ENCODE measurements at places on chromosomes 7 and 10.

GRCh38 chr7:44587843-44588711 lies 6.0 kb upstream of the TMED4 start:
- DNase-seq: no peak

DNA sequence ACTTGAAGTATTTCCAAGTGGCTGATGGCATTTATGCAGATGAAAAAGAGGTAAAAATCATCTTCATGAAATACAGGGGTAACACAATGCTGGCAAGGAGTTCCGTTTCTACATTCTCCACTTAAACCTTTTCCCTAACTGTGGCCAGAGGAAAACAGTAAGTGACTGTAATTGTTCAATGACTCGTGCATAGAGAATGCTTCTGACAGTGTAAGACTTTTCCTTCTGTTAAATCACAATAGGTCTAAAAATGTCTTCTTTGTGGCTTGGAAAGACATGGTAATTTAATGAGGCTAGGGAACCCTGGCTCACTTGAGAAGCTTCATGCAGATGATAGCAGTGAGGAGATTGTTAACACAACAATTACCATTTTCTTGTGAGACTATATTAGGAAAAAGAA lies 50.3 kb upstream of the RSU1 start:
- DNase-seq: no peak

DNA sequence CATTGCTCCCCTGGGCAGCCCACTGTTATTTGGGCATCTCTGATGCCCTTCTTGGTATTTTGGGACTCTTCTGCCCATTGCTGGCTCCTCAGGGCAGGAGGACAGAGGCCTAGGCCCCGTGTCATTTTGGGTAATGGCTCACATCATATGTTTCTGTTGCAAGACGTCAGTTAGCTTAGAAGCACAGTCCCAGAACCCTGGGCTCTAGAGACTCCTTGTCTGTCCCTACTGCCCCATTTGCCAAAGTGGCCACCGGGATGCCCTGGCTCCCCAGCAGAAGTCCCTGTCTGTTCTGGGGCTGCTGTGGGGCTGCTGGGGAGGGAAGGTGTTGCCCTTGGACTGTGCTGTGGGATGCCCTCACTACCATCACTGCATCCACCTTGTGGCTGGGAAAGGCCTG lies 48.8 kb downstream of the ADCYAP1R1 start:
- no peak for DNase-seq

DNA sequence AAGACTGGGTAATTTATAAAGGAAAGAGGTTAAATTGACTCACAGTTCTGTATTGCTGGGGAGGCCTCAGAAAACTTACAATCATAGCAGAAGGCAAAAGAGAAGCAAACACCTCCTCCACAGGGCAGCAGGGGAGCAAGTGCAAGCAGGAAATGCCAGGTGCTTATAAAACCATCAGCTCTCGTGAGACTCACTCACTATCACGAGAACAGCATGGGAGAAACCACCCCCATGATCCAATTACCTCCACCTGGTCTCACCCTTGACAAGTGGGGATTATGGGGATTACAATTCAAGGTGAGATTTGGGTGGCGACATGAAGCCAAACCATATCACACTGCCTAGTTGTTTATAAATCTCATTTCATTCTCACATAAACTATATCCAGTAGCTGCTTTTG lies 28.0 kb upstream of the CPN1 start:
- DNase-seq: no peak

- DNase-seq: no peak
Measured at GRCh38 chr10:51171946-51172345, 97.7 kb downstream of the PRKG1 start.

DNA sequence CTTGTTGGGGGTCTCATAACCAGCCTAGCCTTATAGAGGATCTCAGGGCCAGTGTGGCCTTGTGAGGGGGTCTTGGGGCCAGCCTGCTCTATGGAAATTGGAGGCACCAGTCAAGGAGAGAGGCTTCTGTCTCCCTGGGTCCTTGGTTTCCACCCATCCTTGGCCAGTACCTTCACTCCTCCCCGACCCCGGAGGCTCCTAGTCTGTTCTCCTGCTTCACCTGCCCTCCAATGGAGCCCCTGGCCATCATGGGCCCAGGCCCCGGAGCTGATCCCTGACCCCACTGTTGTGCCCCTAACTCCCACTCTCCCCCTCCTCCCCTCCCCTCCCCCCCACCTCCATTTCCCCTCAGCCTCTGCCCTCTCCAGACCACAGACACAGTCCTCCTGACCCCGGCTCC lies 29.7 kb downstream of the RASGEF1A start:
- no peak for DNase-seq

DNA sequence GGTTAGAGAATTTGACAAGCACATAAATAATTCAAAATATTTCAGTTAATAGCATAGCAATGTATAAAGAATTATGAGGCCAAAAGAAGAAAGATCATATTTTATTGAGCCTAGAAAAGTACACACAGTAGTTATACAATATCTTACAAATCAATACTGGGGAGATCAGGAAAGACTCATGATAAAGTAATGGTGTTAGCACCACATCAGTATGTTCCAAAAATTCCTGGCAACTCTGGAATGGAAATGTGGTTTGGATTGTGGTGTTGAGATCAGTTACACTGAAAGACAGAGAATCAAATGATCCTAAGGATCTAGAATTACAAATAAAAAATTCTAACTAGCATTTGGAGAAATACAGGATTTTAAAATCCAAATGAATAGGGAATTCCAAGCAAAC lies 420.5 kb upstream of the CNTNAP2 start:
- DNase-seq: no peak

DNA sequence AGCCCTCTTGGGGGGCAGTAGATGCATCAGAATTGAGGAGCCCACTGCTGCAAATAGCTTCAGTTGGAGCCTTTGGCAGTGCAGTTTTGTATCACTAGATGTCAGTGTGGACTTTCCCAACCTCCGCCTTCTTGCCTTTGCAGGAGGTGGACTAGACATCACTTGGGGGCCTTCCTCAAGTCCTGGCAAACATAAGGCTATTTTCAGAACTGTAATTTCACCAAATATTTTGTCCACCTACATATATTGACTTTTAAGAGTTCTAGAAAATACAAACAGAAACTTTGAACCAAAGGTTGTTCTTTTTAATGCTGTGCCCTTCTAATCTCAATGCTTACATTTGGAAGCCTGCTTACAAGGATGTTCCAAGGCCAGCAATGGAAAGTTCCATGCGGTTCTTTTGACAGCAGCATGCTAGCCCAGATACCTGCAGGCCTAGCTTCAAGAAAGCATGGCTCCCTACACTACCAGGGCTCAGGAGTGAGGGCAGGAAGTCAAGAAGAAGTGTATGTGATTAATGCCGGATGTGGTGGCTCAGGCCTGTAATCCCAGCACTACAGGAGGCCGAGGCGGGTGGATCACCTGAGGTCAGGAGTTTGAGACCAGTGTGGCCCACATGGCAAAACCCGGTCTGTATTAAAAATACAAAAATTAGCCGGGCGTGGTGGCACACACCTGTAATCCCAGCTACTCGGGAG lies 8.0 kb upstream of the ZNRF2 start:
- DNase-seq: no peak

DNA sequence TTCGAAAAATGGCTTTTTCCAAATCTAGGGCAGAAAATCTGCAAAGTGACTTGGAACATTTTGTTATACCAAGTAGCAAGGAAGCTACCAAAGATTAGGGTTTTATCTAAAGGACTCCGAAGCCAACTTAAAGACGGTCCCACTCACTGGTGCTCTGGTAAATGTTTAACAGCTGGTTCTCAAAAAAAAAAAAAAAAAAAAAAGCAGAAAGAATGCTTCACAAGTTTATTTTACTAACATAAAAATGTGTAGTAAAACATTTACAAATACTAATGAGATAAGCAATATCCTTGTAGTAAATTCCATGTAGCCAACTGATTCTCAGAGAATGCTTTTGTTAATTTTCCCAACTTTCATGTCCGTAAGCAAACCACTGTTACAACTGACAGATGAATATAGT lies 38.4 kb downstream of the TAF3 start:
- DNase-seq: no peak

DNA sequence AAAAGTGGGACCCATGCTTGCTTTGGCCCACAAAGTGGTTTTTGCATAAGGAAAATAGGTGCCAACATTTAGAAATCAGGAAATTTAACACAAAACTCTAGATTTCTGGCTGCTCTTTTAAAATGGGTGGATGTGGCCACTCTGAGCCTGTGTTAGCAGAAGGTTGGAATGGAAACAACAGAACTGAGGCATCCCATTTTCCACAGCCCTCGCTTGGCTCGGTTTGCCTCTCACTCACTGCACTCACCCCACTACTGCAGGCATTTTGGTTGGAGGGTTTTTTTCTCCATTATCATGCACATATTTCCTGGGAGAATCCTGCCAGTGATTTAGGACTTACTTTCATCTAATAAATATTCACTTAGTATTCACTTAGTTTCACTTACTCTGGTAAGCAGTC lies 178.9 kb downstream of the BICC1 start:
- no peak for DNase-seq

GRCh38 chr7:2354939-2355704 lies 495 bp downstream of the EIF3B start:
- no peak for DNase-seq

DNA sequence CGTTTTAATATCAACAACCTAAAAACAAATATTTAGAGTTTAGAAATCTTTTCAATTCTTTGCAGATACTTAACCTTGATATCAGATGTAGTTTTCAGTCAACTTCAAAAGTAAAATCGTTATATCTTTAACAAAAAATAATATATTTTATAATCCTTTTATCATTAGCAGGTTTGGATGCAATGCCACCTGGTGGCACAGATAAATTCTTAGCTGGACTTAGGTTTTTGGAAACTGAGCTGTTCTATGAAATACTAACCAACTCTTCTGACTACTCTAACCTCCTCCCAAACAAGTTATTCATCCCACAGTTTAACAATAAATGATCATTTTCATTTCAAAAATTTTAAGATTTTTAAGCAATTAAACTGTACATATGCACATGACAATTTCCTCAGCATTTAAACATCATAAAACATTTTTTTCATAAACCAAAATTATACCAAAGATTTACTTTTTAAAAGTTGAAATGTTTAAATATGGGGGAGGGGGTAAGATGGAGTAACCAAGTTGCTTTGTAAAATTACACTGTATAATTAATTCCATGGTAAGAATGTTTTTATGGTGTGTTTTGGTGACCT lies 56.9 kb downstream of the HIBADH start:
- no peak for DNase-seq

DNA sequence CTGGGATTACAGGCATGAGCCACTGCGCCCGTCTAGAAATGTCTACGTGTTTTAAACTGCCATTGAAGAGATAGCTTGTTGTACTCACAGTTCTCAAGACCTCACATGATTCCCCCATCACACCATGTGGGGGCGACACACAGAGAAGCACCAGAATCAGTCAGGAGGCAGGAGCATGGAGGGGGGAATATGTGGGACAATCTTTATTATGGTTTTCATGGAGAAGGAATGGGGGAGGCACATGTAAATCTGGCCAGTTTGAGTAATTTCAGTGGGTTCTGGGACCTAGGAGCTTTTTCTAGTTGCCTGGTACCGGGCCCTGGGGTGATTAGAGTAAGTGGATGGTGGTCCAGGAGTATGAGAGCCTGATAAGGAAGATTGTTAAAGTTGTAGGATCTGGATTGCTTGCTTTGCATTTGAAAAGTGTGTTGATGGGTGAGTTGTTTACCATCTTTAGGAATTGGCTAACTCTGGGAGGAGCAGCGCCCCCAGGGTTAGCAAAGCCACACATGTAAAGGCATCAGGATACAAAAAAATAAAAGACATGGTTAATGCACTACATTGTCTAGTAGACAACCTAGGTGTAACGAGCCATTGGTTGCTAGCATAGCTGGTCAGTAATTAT lies 85.4 kb upstream of the SLC13A1 start:
- DNase-seq: no peak

DNA sequence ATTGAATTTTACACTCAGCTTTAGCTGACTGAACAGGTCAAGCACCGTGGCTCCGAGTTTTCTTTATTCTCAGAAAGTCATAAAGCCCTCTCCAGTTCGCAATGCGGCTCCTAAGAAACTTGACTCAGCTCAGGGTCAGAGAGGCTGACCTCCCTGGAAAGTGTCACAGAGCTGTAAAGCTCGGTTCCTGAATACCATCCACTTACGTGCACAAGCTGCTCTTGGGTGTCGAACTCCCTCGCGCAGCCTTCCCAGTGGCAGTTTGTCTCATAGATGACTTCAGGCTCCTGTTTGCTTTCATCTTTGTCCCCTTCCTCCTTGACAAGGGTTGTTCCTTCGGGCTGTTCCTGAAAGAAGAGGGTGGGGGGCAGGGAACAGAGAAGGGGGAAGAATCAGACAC lies 213.7 kb downstream of the GLI3 start:
- DNase-seq: no peak

DNA sequence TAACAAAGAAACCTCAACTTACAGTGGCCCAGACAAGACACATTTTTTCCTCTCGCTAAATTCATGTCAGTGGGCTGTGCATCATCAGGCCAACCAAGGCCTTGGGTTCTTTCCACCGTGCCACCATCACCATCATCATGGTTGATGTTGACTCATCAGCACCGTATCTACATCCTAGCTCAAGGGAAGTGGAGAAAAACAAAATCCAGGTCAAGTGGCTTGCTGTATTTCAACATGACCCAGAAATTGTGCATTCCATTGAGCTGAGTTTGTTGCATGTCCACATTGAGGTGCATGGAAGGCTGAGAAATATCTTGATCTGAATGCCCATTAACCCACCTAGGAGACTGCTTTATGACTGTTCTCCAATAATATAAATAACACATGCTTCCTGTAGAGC lies 312.4 kb upstream of the CDC14C start:
- no peak for DNase-seq

DNA sequence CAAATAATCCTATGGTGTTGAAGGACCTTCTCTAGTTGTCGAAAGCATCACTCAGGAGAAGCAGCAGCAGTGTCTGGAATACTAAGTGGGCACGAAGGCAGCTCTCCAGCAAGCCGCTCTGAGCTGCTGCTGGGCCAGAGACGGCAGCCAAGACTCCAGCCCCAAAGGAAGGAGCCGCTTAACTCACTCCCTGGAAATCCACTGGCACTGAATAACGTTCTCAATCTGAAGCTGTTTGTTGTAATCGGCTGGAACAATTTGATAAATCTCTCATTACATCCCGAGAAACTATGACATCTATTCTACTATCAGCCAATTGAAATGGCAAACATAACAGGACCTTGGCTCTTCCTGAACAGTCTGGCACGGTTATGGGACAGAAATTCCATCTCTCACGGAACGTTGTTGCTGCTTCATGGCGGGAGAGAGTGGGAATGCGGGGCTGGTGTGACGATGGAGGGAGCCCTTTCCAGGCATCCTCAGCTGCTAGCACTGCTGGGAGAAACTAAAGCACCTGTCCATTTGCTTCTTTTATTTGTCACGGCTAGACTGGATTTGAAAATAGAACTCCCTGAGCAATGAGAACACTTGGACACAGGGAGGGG lies 331.5 kb upstream of the RNF32 start:
- no peak for DNase-seq

All from stimulated activated CD8-positive, alpha-beta memory T cell treated with anti-CD3 and anti-CD28 coated beads, Interleukin-7, amount 100 ng/mL, for 1 hour (primary cell).